ENCODE measurements at places on chromosomes 5 and 9. TPM values are rescaled to one million over a fixed set of nuclear protein-coding genes. Genes with fewer than 3 reads are reported as not detected.

DDX41 gene
- 22.6 TPM for total RNA-seq

PCDHA11 gene
- total RNA-seq, result not detected

TXNDC8 gene
- total RNA-seq, result not detected

DNA sequence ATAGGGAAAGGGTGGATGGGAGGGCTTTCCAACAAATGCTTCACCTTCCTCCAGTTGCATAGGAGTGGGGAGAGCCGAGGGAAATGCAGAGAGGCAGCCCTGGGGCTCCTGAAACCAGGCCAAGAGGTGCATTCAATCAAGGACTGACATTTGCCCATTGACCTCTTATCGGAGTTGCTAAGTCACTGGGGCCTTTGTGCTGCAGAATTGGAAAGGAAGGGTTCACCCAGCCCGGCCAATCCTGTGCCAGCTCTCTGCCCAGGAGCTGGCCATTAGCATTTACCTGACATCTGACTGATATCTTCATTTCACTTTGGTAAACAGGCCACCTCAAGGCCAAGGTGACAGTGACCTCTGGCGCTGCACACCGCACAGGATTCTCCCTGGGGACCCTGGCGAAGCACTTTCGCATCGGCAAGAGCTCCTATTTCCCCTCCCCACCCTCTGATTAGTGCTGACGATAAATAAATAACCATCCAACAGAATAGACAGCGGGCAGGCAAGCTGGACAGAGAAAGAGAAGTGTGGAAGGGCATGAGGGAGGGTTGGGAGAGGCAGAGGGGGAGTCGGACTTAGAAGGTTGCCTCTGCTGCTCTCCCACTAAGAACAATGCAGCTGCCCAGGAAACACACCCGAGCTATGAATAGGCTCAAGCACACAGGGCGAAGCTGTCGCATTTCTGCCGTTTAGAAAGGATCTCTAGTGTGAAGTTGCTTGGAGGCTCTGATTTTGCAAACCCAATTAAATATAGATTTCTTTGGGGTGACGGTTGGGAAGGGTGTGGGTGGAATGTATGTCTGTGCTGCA is 57.0 kb upstream of the BOD1 start:
- no peak for DNase-seq

GRCh38 chr5:135426102-135427082 is 20.8 kb downstream of the DCANP1 start:
- no peak for DNase-seq

DNA sequence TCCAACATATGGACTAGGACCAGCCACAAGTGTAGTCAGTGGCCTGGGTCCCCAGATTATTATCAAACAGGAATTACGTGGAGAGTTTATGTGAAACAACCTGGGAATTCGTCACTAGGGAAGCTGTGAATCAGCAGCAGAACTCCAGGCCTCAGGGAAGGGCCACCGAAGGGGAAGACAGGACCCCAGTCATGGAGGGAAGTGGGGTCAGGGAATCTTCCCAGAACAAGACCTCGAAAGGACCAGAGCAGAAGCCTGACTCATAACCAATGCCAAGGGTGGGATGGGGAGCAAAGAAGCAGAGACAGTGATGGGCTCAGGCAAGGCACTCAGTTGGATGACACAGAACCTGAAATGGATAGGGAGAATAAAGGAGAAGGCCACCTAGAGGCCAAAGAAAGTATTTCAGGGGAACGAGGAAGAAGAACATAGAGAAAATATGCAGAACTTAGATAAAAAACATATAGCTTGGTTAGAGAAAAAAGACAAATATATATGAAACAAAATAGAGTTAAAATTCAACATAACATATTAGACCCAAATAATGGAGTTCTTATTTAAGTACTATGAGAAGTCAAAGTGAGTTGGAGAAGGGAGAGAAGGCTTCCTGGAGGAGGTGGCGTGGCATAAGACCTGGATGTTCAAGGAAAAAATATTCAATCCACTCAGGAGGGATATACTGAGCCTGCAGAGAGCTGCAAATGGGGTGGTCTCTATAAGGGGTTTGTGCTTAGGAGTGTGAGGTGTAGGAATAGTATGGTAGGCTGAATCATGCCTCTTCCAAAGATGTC is 66.7 kb upstream of the CAST start:
- no peak for DNase-seq

DNA sequence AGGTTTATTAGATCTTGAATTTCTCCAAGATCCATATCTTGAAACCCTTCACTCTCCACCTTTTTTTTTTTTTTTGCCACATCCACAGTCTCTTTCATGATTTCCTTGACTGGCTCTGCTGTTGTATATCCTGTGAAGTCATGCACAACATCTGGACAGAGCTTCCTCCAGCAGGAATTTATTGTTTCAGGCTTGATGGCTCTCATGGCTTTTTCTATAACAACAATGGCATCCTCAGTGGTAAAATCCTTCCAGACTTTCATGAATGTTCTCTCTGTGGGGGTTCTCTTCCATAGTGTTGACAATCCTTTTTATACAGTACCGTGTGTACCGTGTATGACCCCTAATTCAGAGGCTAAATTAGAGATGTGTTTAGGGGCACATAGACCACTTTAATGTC is 24.0 kb downstream of the RANBP17 start:
- DNase-seq, result no peak

DNA sequence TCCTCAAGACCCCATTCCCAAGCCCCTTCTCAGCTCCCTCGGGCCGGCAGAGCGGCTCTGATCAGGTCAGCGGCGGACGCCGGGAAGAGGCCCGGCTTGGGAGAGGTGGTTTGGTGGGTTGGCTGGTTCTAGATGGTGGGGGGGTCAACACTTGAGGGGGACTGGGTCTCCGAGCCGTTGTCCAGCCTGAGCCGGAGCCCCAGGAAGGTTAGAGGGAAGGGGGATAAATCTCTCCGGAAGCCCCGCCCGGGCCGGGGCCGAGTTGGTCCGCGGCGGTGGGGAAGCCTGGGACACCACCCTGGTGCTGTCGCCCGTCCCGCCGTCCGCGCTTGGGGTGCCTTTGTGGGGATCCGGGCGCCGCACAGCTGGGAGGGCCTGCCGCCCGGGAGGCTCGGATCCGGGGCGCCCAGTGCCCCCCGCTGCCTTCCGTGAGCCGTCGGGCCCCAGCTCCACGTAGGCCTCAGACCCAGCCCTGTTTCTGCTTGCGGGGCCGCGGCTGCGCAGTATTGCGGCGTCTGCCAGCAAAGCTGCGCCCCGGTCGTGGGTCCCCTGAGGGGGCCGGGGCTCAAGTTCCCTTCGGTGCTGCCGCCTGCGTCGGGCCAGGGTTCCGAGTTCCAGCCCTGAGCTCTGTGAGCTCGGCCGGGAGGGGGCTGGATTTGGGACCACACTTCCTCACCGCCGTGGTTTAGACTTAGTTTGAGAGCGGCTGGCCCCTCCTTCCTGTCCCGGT is 542 bp upstream of the TRIM52 start:
- DNase-seq, result peak; percentile 88

DNA sequence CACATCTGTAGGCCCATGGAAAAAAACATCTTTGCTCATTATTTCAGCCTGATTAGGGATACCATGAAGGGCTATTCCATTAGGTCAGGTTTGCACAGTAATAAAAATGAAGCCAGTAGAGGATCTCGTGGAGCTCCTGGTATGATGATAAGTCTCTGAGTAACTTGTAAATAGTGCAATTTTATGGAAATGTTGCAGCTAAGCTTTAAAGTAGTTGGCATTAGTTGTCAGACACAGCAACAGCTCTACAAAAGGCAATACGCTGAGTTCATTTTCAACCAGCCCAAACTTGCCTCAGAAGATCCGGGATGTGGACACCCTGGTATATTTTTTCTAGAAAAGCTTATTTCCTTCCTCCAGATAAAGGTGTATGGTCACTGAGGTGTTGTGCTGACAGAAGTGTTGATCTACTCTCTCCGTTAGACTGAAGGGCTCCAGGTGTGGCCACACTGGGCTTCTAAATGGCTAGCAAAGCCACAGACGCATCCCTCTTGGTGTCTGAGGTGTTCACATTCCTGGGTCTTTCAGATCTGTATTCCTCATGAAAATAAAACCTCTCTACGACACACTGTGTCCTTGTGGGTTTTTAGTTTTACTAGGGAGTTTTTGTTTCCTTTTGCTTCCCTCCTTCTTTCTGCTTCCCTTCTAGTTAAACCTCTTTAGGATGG is 141.6 kb downstream of the GHR start:
- no peak for DNase-seq

GRCh38 chr9:11992866-11993265 is 700.3 kb upstream of the TYRP1 start:
- DNase-seq, result no peak

GRCh38 chr9:133264235-133264764 is 10.7 kb downstream of the ABO start:
- DNase-seq, result no peak

DNA sequence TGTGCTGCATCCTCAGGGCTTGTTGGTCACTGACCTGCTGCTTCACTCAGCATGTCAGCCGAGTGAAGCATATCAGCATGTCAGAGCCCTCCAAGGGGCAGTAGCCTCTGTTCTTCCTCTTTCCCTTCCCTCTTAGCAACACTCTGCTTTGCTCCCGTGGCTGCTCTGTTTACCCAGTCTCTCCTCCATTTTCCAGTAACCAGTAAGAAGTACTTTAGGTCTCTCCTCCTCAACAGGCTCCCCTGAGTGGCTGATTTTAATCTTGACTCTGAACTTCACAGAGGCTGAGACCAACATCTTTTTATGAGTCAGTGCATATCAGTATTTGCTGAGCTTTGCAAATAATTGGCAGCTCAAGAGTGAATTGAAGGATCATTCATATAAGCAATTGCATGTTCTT is 18.6 kb upstream of the ADRB2 start:
- no peak for DNase-seq

DNA sequence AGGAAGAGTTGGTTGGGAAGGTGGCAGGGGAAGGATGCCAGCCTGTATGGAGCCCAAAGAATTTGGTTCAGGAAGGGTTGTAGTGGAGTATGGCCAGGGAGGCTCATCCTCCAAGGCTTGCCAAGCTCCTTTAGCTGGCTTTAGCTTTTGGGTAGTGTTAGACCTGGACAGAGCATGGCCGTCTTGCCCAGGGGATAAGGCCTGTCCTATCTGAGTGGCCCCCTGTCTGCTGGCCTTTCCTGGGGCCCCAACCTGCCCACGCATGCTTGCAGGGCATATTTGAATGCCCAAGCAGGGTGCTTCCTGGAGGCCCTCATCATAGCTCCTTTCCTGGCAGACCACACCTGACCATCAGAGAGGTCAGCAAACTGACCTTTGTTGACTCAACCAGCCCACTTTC is 227.7 kb downstream of the CDH12 start:
- no peak for DNase-seq

GRCh38 chr5:42490831-42491230 is 67.6 kb downstream of the GHR start:
- no peak for DNase-seq

DNA sequence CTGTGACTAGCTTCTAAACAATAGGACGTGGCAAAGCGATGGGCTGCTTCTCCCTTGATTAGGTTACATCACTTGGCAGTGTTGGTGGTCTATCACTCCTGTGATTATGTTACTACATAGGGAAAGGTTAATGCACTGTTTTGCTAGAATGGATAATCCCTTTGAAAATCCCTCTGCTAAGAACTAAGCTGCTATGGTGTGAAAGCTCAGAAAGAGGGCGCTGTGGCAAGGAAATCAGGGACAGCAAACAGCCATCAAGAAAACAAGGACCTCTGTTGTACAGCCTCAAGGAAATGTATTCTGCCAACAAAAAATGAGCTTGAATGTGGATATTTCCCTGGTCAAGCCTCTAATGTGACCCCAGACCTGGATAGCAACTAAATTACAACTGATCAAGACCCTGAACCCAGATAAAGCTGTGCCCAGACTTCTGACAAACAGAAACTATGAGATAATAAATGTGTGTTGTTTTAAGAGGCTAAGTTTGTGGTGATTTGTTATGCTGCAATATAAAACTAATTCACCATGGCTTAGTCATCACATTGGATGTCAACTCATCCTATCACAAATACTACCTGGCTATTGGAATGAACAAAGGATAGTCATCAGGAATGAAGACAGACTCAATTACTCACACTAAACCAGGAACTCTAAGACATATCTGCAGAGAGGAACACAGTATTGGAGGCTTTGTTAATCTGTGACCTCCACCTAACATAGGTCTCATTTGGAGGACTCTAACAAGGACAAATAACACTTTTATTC is 1215.9 kb downstream of the EFNA5 start:
- DNase-seq, result no peak

DNA sequence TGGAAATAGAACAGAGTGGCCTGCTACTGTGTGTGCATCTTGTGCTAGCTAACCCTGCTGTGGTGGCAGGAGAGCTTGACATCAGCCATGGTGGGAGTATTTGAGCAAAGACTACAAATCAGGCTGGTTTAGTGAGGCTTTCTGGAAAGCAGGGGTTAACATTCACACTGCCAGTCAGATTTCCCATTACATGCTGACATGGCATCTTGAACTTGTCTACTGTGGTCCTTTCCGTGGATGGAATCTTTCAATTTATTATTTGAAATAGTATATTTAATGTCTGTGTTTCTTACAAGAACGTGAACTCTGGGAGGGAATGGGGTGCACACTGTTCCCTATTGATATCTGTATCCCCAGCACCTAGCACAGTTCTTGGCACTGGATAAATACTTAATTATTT is 60.8 kb downstream of the GCNT4 start:
- DNase-seq, result no peak

- DNase-seq, result peak; percentile 3
These were observed 4.0 kb upstream of the BARHL1 start for GRCh38 chr9:132578367-132578932.

- DNase-seq, result peak; percentile 38
These were observed 3.9 kb downstream of the EXOC3 start for GRCh38 chr5:446883-447263.

DNA sequence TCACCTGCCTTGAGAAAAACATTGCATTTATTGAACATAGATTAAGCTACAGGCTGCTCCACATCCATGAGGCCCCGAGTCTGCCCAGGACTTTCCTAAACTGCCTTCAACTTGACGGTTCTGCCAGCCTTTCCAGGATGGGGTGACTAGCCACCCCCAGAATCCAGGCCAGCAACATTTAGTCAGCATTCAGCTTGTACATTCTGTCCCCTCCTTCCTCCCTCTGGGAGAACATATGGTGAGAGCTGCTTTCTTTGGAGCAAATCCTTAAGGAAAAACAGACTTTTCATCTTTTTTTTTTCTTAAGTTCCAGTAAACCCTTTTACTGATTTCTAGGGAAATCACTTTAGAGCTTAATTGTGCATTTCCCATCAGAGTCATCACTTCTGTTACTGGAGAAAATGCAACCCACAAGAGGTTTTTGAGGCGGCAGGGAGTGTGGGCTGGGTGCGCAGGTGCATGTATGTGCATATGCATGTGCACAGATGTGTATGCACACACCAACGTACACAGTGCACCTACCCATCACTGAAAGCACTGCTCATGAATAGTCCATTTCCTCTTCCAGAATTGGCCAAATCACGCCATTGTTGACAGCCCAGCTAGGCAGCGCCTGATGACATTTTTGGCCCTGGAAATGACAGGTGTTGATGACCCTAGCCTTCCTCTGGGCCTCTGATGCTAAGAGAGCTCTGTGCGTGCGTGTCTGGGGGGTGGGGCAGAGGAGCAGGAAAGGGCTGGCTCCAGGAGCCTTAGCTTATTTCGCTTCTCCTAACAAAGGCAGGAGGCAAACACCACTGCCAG is 145.6 kb downstream of the HSD17B3 start:
- no peak for DNase-seq

- DNase-seq, result no peak
These were observed 75.1 kb upstream of the ATG10 start for GRCh38 chr5:81896764-81897163.

Measured in Right ventricle myocardium superior (tissue), 1 donor.